ENCODE measurements at places on chromosomes 7 and 10.

- no peak for DNase-seq
These were observed 35.2 kb downstream of the CYP17A1 start for GRCh38 chr10:102801978-102802377.

- DNase-seq = no peak
These were observed 42.1 kb upstream of the HPS1 start for GRCh38 chr10:98488669-98489430.

DNA sequence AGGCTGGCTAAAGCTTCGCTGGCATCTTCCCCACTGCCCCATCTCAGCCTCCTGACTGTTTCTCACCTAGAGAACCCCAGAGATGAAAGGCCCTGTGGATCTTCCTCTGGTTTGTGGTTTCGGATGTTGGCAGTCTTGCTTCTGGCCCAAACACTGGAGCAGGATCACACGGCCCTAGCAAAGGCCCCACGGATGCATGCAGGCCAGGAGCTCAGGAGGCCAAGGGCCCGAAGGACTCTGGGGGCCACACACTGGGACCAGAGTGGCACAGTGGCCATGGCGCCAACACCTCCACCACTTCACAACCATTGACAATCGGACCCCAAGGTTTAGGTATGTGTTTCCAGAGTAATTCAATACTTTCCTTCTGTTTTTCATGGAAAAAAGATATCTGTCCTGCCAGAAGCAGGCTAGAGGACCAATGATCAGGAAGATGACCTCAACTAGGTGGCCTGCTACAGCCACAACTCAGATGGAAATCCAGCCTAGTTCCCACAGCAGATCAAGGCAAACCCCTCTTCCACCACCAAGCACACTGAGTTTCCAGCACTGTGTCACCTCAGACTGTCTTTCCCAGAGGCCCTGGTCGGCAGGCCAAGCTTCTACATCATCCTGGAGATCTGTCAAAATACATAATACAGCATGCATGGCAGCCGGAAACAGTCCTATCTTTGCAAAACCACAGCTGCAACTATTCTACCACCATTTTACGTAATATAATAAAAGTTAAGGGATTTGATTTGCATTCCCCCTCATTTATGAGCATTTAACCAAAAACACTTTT is 53.0 kb downstream of the CTBP2 start:
- DNase-seq = no peak

DNA sequence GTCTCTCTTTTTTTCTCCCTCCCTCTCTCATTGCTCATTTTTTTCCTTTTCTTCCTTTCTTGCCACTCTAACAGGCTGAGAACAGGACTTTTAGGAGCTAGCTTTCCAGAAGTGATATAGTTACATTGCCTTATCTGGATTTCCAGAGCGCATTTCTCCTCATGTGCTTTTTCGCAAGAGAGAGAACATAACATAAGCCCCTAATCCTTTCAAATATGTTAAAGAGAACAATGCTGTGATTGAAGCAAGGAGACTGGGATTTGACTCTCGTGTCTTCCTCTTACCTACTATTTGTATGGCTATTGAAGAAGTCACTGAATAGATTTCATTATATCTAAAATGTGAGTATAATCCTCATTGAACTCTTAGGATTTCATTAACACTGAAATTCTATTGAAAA is 101.2 kb upstream of the PRPS1L1 start:
- DNase-seq = no peak

GRCh38 chr7:111756687-111757178 is 194.4 kb upstream of the IMMP2L start:
- DNase-seq = no peak

- no peak for DNase-seq
These were observed 441.8 kb upstream of the AKR1E2 start for GRCh38 chr10:4384245-4384644.

DNA sequence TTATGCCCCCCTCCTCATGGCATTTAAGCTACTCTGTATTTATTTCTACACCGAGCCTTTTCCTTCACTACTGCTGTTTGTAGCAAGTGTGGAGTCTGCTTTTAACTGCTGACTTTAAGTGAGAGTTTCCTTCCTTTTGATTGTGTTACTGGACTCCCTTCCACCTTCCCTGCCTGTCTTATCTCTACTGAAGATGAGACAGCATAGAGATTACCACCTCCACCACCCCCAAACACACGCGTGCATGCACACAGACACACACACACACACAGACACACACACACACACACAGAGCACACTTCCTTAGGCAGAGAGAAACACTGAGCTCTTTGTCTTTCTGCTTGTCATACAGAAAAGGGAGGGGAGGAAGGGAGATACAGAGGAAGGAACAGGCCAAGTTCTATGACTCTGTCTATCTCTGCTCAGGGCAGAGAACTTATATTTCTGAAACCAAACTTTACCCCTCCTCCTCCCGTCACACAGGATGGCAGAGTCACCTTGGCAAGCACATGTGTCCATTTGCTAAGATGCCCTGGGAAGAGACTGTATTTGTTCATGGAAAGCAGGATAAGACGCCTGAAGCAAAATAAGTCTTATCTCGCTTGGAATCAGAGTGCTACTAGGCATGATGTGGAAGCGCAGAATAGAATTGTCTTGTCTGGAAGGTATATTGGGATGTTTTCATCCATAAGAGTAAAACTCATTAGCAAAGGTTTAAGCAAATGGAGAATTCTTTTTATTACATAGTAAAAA is 81.8 kb upstream of the CAV2 start:
- DNase-seq = no peak

DNA sequence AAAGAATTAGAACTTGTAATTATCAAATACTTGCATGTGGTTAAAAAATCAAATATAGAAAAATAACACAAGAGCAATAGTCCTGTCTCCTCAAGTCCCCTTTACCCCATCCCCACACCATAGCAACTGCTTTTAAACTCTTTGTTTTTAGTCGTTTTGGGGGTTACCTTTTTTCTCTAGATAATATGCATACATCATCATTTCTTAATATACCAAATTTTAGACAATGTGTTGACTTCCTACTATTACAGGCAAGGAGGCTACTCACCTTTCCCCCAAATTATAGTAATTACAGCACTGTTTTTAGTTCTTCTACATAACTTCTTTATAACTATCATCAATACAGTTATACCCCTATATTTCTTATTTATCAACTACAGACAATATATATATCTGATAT is 57.3 kb downstream of the SLC18A2 start:
- DNase-seq = no peak

GRCh38 chr7:107994421-107995030 is 8.4 kb downstream of the LAMB1 start:
- DNase-seq = no peak

- DNase-seq = no peak
These were observed 322.3 kb downstream of the WDR37 start for GRCh38 chr10:1378473-1378872.

GRCh38 chr10:43000651-43001426 is 76.0 kb upstream of the RET start:
- no peak for DNase-seq

DNA sequence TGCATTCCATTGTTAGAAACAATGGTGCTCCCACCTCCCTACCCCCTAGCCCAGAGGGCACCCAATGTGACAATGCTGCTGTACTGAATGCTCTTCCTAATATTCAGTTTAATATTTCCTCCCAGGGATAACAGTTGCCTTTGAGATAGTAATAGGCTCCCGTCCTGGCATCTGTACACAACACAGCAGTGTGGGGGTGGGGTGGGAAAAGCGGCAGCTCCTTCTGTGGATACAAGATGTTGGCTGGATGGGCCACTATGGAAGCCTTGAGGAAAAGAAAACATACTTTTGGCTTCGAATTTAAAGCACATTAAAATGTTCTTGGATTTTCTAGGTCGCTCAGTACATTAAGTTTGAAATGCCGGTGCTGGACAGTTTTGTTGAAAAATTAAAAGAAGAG is 9.2 kb upstream of the ZNF22 start:
- no peak for DNase-seq

GRCh38 chr10:133260895-133261725 is 15.6 kb downstream of the ADAM8 start:
- DNase-seq = no peak

GRCh38 chr10:132689721-132690360 is 96.1 kb downstream of the NKX6-2 start:
- DNase-seq = no peak

DNA sequence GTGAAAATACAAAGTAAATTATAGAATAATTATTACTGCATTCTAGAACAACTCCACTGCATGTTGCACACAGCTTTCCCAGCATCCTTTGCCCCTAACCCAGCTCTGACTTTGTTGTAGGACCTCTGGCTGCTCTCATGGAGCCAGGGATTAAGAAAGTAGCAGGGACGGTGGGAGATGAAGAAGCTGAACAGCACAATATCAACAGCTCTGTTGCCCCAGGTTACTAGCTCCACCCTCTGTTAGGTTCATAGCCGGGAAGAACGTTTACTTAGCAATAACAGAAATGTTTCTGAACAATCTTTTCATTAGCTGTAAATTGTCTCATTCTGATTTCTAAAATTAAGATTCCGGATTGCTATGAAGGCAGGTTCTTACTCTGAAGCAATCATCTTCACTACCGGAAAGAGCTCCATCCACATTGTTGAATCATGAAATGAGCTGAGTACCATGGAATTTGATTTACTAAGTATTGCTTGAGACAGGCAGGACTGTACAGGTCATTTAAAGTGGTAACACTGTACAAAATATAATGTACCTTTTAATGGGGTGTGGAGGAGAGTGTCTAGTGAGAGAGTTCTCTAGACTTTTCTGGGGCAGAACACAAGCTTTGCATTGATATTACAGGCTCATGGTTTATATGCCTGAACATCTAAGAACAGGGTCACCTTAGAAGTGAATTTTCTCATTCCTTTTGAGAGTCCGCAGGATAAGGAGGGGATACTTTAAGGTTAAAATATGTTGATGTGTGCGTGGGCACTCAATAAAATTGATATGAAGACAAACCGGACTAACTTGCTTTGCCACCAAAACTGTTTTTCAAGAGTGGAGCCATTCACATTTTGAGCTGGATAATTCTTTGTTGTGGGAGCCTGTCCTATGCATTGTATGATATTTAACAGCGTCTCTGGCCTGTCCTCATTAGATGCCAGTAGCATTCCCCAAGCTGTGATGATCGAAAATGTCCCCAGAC is 20.8 kb upstream of the RAB18 start:
- DNase-seq = no peak

DNA sequence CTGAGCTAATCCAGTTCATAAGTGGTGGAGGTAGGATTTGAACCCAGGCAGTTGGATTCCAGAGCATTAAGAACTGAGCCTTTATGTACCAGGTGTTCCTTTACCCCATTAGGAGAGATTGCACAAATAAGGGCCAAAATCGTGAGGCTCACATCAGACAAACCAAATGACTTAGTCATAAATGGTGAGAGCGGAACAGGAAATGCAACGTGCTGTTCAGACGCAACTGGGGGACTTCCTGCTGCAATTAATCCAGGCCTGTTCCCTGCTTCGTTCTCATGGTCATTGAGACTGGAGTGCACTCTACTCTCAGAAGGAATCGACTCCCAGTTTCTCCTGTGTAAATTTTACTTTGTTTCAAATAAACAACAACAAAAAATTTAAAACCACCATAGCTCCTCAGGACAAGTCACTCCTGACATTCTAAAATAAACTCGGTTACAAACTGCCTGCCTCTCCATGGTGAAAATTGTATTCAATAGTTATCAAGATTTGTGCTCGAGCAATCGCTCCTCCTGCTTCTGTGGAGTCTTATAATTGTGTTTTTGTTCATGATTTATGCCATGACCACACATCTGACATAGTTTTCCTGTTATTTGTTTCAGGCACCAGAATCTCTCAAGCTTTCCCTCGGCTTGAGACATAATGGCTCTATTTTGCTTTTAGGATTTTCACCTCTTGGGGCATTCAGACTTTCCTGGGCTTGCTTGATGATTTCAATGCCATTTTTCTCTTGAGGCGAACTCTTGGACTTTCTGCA is 115.3 kb upstream of the BMPER start:
- DNase-seq = no peak

- no peak for DNase-seq
These were observed 19.7 kb downstream of the GPRIN2 start for GRCh38 chr10:46536781-46537180.

- DNase-seq = no peak
These were observed 6.1 kb downstream of the NRF1 start for GRCh38 chr7:129617652-129618051.

DNA sequence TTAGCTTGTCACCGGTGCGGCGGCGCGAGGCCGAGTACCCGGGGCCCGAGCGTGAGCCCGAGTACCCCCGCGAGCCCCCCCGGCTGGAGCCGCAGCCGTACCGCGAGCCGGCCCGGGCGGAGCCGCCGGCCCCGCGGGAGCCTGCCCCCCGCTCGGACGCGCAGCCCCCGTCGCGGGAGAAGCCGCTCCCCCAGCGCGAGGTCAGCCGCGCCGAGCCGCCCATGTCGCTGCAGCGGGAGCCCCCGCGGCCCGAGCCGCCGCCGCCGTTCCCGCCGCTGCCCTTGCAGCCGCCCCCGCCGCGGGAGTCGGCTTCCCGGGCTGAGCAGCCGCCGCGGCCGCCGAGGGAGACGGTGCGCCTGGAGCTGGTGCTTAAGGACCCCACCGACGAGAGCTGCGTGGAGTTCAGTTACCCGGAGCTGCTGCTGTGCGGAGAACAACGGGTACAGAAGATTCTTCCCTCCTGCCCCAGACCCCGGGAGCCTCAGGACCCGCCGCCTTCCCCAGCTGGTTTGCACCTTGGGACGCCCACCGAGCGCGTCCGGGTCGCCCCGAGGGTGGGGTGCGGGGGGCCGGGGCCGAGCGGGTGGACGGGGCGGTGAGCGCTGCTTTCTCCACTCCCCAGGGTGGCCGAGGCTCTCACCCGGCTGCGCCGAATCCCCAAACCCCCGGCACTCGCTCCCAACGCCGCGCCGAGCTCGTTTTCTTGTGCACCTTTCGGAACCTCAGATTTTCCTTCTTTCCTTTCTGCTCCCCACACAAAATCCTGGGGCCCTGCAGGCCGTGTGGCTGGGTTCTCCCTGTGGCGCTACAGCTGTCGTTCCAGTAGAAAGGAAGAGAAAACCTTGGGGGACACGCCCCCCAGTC is 708 bp downstream of the UBN2 start:
- DNase-seq = no peak

DNA sequence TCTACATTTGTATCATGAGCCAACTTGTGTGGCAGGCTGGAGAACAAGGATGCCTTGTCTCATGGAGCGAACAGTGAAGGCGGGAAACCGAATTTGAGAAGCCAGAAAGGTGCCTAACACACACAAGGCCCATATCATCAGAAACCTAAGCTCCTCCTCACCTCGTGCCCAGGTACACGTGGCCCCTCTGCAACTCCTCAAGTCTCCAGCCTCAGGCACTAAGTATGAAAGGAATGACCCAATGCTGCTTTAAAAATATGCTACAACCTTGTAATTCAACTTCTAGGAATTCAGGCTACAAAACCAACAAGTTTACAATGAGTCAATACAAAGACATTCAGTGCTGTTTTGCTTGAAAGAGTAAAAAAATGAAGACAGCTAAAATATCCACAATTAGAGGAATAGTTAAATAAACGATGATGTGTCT is 95.7 kb downstream of the CDK6 start:
- DNase-seq = no peak

- no peak for DNase-seq
These were observed 623.1 kb downstream of the PTPRN2 start for GRCh38 chr7:157964521-157964920.
